ENCODE measurements at places on chromosomes 2 and 18. TPM values are rescaled to one million over a fixed set of nuclear protein-coding genes. Genes with fewer than 3 reads are reported as not detected.

The SMARCAL1 gene
- 14.5 TPM for total RNA-seq

The CABYR gene
- total RNA-seq: 6.4 TPM

The HOXD13 gene
- total RNA-seq: not detected

The CEBPZ gene
- 44.9 TPM for total RNA-seq

GRCh38 chr2:218392891-218393462 lies 6.7 kb upstream of the CTDSP1 start:
- DNase-seq: no peak

- no peak for DNase-seq
Measured at GRCh38 chr18:79259218-79259617, 136.5 kb upstream of the NFATC1 start.

- DNase-seq: peak; percentile 32
Measured at GRCh38 chr2:235051436-235052260, 99.8 kb downstream of the SH3BP4 start.

Data from fibroblast of villous mesenchyme (primary cell).